ENCODE measurements at places on chromosomes 7 and 10.

GRCh38 chr10:120891365-120891764 is 40.2 kb downstream of the WDR11 start:
- no peak for DNase-seq

DNA sequence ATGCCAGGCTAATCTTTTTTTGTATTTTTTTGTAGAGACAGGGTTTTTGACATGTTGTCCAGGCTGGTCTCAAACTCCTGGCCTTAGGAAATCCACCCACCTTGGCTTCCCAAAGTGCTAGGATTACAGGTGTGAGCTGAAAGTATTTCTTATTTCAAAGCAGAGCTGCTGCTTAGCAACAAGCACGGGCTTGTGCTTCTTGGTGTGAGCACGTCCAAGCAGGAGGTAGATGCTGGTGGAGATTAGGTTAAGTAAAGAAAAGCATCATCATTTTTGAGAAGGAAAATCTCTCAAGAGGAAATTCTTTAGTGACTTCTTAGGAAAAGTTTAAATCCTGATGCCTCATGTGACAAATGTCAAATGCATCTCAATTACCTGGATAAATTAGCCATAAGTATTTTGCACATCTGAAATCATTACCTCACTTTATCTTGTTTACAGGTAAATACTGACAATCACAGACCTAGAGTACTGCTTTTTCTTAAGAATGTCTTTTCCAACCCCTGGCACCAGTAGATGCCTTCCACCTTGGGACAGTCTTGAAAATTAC is 431.8 kb upstream of the FZD8 start:
- DNase-seq, result no peak

GRCh38 chr7:126450269-126450671 is 802.5 kb downstream of the GRM8 start:
- DNase-seq, result no peak

GRCh38 chr10:59012839-59013238 is 163.6 kb upstream of the PHYHIPL start:
- DNase-seq, result no peak

DNA sequence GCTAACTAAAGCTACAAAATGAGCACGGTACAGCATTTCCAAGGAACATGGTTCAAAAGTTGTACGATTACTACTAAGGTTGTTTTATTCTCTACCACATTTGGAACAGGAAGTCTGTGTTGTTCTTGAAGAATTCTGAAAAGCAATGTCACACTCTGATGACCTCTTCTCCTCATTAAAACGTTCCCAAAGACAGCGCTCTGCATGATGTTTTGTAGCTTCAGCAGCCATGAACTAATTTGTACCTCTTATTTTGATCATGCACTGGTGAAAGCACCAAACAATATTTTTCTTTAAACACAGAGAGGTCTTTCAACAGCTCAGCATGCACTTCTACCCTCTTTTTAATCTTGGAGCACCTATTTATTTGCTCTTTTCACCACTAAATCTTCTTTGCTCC is 75.0 kb upstream of the TES start:
- no peak for DNase-seq

- no peak for DNase-seq
Observed at GRCh38 chr7:81854518-81854917, 84.7 kb upstream of the HGF start.

DNA sequence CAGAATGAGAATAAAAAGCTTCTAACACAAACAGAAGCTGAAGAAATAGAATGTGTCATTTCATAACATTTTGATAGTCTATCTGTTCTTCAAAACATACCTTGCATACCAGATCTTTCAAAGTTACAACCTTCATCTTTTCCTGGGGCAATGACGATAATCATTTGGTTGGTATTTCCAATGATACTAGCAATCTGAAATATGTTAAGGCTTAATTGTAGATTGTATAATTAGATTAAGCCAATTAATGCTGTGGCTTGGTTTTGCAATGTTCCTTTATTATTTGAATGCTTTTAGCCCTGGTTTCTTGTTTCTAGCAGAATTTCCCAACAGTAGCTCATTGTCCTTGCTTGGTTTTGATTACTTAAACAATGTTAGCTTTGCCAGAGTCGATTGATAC is 84.6 kb downstream of the CABCOCO1 start:
- no peak for DNase-seq

GRCh38 chr10:69499726-69500689 is 48.7 kb downstream of the TSPAN15 start:
- no peak for DNase-seq

DNA sequence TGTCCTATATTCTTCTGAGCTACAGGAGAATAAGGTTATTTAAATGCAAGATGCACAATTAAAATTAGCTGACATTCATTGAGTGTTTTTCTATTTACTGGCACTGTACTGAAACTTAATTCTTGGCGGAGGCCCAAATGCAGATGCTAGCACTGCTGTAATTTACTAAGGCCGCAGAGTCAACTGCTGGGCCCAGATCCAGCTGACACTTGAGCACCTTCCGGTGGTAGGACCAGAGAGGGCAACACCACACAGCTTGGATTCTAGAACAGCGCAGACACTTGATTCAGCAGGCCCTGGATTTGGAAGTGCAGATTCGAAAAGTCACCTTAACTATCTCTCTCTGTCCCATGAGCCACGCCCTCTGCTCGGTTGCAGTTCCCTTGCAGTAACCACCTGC is 228.6 kb upstream of the TMEM72 start:
- DNase-seq, result no peak

GRCh38 chr10:71347587-71348395 is 28.7 kb downstream of the SLC29A3 start:
- peak; percentile 69 for DNase-seq

GRCh38 chr10:49277973-49278372 is 21.0 kb upstream of the C10orf71 start:
- no peak for DNase-seq

GRCh38 chr10:96287392-96288105 is 16.2 kb upstream of the BLNK start:
- DNase-seq, result peak; percentile 50

GRCh38 chr7:68321076-68321639 is 1277.1 kb upstream of the AUTS2 start:
- peak; percentile 70 for DNase-seq

- DNase-seq, result no peak
Observed at GRCh38 chr7:150731916-150732315, 5.3 kb upstream of the GIMAP5 start.

GRCh38 chr7:158603773-158604755 is 16.4 kb upstream of the PTPRN2 start:
- no peak for DNase-seq

DNA sequence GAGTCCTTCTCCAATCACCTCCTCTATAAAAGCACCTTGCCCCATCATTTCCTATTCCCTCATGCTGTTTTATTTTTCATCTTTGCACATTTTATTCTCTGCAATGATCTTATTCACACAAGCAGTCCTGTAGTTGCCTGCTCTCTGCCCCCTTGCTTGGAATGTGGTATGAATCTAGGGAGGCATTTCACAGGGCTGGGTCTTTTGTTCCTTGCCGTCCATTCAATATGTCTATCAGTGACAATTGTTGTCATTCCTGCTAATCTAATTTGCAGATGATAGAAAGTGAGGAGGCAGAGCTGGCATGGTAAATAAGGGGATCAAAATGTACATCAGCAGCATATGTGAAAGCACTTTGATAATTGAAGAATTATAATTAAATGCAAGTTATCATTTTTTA is 246.2 kb upstream of the C7orf33 start:
- DNase-seq, result no peak

- no peak for DNase-seq
Observed at GRCh38 chr7:131026297-131027000, 292.4 kb upstream of the KLF14 start.

- DNase-seq, result no peak
Observed at GRCh38 chr10:27816320-27816719, 70.7 kb upstream of the MKX start.

DNA sequence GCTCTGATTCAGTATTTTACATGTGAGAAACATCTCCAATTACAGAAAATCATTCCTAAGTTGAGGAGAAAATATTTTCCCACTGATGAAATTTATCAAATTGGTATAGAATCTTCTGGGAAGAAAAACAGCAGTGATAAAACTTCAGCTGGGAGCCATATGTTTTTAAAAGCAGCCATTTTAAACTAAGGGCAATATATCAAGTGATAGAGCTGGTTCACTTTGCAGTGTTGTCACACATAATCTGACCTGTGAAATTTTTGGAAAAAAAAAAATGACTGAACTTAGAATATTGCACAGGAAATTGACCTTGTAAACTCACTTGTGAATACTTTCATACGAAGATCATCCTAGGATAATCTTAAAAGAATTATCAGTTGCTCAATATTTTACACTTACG is 10.5 kb upstream of the EZH2 start:
- DNase-seq, result no peak

- DNase-seq, result no peak
Observed at GRCh38 chr7:106374437-106374836, 89.7 kb upstream of the NAMPT start.

DNA sequence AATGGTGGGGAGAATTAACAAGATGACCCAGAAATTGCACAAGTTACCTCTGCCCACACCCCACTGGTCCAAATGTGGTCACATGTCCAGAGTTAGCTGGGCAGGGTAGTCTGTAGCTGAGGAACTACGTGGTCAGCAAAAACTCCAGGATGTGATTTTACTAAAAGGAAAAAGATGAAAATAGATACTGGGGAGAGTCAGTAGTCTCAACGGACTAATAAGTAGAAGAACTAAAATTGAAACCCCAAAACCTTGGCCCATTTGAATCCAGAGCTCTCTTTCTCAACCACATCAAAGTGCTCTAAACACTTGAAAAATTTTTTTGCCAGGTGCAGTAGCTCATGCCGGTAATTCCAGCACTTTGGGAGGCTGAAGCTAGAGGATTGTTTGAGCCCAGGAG is 146.3 kb downstream of the SKIDA1 start:
- DNase-seq, result no peak

- peak; percentile 16 for DNase-seq
Observed at GRCh38 chr10:99435986-99436638, 5.7 kb upstream of the GOT1 start.

DNA sequence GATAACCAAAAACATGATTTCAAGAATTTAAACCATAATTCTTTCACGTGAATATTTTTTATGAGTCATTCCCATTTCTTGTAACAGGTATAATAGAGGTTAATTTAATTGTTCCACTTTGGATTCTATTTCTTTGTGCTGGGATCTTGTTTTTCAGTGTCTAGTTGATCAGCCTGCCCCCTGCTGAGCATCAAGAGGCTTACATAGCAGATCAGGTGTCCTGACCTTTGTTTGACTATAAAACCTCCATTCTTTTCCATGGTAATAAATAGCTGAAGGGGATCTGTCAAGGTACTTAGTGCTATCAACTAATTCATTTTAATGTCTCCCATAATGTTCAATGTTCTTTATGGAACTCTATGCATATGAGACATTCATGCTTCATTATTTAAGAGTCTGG is 4.9 kb downstream of the COL17A1 start:
- DNase-seq, result no peak

- DNase-seq, result no peak
Observed at GRCh38 chr10:51109801-51110533, 35.7 kb downstream of the PRKG1 start.

- DNase-seq, result no peak
Observed at GRCh38 chr7:140646931-140647647, 6.5 kb upstream of the DENND2A start.

DNA sequence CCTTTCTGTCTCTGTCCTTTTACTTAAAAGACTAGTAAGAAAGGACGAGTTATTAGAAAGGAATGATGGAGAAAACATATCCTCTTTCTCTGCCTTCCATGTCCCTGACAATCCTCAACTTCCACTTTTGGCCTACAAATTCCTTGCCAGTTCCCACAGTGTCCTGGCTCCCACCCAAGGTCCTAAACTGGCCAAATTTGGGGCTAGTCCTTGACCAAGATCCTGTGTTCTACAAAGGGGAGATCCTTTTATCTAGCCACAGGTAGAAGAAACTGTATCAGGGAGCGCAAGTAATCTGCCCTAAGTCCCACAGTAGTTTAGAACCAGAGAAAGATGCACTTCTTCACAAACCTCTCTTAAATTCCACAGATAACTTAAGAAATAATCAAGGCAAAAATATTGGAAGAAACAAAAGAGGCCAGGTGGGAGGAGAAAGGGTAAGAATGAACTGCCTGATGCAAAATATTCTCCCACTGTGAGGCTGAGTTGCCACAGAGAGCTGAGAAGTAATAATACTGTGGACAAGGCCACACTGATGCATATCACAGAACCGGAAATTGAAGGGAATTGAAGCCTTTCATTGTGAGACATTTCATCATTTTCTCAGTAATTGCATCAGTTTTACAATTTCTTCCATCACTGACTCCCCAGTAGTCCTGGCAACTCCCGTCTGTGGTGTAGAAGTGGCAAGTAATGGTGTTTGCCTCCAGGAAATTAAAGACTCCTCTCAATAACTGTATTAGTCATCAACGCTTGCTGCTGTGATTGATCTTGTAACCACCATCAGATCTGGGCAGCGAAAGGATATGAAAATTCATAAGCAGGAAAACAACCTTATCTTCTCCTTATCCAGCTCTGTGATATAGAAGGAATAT is 47.2 kb downstream of the DNAJC12 start:
- DNase-seq, result no peak

DNA sequence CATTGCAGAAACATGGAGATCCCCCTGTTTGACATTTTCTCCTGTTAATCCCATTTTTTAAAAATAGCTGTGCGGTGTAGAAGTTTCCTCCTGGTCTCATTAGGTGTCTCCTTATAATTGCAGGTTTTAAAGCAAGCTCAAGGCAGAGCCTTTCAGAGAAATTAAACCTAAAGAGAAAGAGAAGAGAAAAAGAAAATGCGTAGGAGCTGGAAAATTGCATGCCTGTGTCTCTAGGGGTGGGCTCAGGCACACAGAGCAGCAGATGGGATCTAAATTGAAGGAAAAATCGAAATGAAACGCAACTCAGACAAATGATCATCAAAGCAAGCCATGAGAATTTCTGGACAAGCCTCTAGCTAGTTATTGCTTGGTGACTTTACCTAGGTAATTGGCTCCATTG is 40.1 kb downstream of the GPR26 start:
- DNase-seq, result no peak

- DNase-seq, result no peak
Observed at GRCh38 chr7:141590666-141591065, 39.5 kb downstream of the AGK start.

DNA sequence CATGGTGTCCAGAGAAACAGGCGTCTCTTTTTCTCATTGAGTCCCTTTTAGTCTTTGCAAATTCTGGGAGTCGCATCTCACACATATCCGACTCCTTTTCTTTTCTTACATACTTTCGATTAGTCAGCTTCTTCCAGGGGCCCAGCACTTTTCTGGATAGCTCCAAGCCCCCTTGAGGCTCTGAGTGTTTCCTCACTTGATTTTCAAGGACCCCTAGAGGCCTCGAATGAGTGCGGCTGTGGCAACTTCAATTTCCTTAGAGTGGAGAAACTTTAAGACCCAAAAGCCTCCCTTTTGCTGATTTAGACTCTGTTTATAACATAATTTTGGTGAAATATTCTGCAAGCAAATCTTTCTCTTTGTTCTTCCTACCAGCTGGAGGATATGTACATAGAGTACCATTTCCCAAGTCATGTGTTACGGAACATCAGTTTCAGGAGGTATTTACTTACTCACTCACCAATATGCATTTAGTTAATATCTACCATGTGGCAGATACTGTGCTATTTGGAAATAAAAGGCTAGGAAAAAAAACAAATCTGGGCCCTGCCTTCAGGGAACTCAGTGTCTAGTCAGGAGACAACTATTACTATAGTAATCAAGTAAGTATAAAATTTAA is 555.2 kb downstream of the REEP3 start:
- DNase-seq, result no peak

- no peak for DNase-seq
Observed at GRCh38 chr7:100753750-100754149, 20.4 kb downstream of the ZAN start.

- DNase-seq, result no peak
Observed at GRCh38 chr7:1288390-1288995, 55.8 kb downstream of the UNCX start.

Data from prostate gland (tissue), 2 donors.